ENCODE measurements at places on chromosomes 11 and 22. TPM values are rescaled to one million over a fixed set of nuclear protein-coding genes. Genes with fewer than 3 reads are reported as not detected.

DNA sequence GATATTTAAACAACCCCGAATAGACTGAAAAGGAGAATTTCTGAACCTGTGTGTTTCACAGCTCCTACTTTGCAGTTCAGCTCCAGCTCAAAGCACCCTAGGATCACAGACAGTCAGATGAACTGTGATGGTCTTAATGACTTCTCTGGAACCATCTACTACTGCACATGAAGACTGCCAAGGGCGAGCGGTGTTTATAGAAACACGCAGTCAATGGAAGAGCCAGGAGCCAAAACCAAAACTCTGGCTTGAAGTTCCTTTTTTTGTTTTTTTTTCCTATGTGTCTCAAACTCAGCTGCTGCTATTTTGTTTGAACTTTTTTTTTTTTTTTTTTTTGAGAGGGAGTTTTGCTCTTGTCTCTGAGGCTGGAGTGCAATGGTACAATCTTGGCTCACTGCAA is 382.6 kb upstream of the SYN3 start:
- no peak for DNase-seq

The UBQLNL gene
- 0.32 TPM for total RNA-seq

DNA sequence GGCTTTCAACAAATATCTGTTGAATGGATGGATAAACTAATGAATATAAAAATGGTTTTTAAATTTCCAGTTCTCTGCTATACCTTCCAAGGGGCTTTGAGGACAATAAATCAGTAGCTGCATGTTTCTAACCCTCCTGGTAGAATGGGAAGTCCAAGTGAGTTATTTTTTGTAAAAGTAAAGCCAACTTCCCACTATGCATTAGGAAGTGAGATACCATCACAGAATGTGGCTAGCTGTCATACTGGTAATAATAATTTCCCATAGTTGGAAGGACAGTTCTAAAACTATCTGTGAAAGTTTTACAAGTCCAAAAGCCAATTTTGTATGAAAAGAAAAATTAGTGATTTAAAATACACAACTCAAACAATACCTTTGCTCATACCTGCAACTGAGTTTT is 50.0 kb downstream of the TMEM123 start:
- DNase-seq: no peak

DNA sequence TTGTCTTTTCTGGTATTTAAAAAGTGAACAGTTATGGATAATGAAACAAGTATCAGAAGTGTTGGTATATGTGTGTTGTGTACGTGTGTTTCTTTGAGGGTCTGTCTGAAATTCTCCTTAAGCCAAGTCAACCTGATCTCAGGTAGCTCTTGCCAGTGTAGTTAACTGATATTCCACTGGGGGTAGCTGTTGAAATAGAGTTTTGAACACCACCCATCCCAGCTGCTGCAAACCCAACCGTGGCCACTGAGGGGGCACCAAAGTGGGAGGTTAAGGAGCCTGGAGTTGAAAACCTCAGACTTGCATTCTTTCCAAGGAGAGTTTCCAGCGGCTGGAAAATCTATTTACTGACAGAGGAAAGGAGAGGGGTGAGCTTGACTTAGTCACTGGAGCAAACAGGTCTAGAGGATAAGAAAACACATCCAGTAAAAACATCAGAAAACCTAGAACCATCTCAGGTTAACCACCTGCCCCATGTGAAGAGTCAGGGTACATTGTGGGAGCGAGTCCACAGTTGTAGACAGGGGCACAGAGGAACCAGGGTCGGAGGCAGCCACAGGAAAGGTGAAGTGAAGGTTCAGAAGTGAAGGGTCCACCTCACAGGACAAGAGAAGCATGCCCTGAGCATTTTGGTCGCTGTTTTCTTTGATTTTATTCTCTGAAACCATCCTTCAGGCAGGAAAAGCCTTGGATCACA is 8.8 kb upstream of the CUL5 start:
- peak; percentile 28 for DNase-seq

- no peak for DNase-seq
Measured at GRCh38 chr11:111298413-111299100, at the start of gene POU2AF3. POU2AF3 (plus strand) TSS chr11:111298546; CDS start chr11:111298582, 36 bp downstream.

The OR5A2 gene
- not detected for total RNA-seq

- no peak for DNase-seq
Measured at GRCh38 chr11:92500453-92500852, 275.8 kb downstream of the FAT3 start.

DNA sequence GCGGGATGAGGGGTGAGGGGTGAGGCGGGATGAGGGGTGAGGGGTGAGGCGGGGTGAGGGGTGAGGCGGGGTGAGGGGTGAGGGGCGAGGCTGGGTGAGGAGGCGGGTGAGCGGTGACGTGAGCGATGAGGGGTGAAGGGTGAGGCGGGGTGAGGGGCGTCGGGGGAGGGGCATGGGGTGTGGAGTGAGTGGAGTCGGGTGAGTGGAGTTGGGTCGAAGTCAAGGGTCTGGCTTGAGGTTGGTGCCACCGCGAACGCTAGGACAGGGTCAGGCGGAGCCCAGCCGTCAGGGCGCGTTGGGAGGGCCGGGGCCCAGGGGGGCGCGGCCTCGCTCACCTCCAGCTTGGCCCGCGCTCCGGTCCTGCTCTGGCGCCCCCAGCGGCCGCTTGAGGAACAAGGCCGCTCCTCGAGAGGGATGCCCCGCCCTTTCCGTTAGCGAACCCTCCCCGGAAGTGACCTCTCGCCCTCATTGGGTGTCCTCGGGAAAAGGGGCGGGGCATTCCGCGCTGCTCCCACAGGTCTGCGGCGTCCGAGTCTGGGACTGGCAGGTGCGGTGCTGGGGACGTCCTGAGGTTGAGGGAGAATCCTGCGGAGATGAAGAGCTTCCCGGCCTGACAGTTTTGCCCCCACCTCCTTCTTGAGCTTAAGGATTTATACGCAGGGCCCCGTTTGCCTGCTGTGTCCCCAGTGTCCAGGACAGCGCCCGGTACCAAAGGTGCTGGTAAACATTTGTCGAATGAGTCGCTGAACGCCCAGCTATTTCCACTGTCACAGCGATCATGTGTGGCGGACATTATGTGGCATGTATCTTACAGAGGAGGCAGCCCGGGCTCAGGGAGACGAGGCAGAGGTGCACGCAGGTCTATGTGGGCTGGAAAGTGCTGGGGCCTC is at the start of gene SYCE3:
SYCE3 (minus strand) TSS at position 397 of the 890 bp plus-strand sequence. CDS start 6,514 bp downstream, outside the sequence.
- DNase-seq: peak; percentile 98

- DNase-seq: no peak
Measured at GRCh38 chr11:97610000-97610399, 1220.2 kb downstream of the JRKL start.

The LPXN gene
- 177 TPM for total RNA-seq

The FDXACB1 gene
- total RNA-seq: 5.1 TPM

The SLC22A25 gene
- total RNA-seq: not detected

The OR2D2 gene
- 0.37 TPM for total RNA-seq

- no peak for DNase-seq
Measured at GRCh38 chr11:35689081-35689996, 26.8 kb downstream of the TRIM44 start.

The MAJIN gene
- total RNA-seq: 0.45 TPM

DNA sequence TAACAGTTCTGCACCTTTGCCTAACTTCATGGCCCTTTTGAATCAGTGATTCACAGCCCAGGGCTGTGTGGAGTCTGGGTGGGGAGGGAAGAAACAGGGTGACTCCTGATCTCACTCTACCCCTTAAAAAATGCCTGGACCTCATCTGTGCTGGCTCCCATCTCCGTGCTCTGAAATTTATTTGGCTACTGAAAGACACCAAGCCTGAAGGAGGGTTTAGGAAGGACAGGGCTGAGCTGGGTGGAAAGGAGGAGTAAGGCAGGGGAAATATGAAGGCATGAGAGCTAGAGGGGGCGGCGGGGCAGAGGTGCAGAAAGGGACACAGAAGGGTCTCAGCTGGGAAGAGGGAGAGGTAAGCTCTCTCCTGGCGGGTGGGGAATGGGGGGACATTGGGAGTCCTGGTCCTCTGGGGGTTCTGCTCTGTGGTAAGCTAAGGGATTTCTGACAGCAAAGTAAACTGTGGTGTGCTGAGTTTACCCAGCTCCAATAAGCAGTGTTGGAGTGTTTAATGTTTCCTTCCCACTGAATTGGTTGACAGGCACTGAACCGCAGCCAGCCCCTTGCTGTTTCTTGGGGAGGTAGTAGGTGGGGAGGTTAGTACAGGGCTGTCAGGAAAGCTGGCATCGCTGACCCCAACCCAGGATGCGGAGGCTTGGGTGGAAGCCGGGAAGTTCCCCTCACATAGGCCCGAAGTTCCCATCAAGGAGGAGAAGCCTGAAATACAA is 71.1 kb downstream of the RPUSD4 start:
- no peak for DNase-seq

The ABCG4 gene
- total RNA-seq: 0.12 TPM

GRCh38 chr22:33299245-33299956 is 241.2 kb upstream of the SYN3 start:
- no peak for DNase-seq

- no peak for DNase-seq
Measured at GRCh38 chr22:17101475-17102296, 16.9 kb downstream of the IL17RA start.

The PRRG4 gene
- 0.39 TPM for total RNA-seq

GRCh38 chr22:45516163-45516562 is 13.5 kb downstream of the FBLN1 start:
- no peak for DNase-seq

DNA sequence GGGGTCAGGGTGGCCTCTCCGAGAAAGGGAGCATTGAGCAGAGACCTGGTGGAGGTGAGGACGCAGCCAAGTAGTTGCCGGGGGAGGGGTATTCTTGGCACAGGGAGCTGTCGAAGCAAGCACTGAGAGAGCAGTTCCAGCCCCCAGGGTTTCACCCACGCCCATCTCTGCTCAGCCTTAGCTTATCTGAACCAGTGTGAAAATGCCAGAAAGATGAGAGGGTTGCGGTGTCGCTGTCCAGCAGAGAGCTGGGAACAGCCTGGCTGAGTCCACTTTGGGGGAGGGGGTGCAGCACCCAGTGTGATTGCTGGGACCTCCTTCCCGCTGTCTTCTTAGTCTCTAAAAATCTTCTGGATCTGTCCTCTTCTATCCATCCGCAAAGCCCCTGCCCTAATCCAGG is 123.3 kb upstream of the TBCEL start:
- no peak for DNase-seq

GRCh38 chr11:115700496-115700895 is 196.3 kb upstream of the CADM1 start:
- no peak for DNase-seq

The KMT5B gene
- total RNA-seq: 46.5 TPM

DNA sequence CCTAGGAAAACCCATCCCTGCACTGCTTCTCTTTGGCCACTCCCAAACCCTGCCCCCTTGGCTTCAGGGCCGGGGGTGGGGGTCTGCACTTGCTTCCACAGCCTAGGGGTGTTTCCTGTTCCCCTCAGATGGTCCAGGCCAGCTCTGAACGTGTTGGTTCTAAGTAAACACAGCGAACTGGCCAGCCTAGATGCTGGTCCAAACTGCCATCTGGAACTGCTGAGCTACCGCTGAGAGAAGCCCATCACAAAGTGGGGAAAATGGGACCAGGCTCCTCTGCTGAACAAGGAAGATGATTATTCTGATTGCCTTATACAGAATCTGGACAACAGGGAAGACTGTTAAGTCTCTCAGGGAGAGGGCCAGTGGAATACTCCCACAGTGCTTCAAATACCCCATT is 23.5 kb upstream of the YPEL1 start:
- DNase-seq: no peak

GRCh38 chr11:121112498-121113455 is 11.7 kb downstream of the TECTA start:
- DNase-seq: no peak

GRCh38 chr11:31089117-31089516 is 280.4 kb downstream of the DCDC1 start:
- no peak for DNase-seq

DNA sequence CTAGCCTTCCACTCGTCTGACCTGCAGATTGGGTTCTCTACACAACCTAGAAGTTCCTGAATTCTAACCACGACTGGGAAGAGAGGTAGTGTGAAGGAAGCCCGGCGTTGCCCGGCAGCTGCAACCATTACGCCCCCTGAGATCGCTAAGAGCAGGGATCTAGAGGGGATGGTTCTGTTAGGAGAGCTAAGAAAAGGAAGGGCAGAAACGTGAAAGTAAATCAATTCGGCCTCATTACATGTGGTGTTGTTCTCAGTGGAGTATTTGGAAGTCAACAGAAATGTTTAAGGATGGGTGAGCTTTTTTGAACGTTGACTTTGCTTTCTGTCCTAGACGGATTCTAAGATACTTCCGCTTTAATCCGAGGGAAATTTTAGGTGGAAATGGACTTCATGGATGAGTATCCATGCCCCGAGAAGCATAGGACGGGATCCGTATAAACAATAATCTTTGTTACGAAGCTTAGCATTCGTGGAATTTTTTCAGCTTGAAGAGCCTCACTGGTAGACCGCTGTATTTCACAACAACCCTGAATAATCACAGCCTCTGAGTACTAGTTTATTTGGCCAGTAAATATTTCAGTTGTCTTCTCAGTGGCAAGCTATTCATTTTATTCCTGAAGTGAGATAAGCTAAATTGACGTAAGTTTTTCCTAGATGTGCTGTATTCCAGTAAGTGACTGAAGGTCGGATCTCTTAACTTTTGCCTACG is 629 bp downstream of the ATP5MG start:
- DNase-seq: no peak

The MUC6 gene
- not detected for total RNA-seq

DNA sequence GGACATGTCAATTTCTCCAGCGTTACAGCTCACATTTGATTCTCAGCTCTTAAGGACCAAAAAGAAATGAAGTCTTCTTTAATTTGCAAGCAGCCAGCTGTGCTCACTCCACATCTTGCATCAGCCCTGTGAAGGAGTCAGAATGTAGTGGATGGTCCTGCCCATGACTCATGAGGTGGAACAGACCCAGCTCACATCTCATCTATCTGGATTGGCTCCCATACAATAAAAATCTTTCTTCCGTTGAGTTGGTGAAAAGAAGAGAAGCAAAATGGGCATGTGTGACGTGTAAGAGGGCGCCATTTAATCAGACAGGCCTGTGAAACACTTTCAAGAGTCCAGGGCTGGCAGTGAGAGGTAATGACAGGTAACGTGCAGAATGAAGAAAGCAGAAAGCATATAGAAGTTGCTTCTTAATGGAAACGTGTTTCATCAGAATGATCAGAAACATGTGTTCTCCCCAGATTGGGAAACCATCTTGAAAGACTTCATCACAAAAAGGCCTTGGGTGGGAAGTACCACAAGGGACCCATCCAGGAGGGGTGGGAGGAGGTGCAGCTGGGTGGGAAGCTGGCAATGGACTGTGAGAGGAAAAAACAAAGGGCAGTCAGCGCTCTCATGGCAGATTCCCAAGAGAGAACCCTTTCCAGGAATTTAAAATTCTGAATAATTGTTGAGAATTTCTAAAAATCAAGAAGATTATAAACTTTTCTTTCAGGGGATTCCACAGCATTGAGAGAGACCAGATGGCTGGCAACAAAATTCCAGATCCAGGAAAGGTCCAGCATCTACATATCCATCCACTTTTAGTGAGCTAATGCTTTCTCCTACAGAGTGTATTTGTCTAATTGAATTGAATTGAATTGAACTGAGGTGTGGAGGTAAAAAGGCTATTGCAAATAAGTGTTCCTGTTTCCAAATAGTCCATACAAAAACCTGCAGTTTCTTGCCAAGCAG is 57.0 kb downstream of the ETS1 start:
- DNase-seq: no peak

The AP1B1 gene
- total RNA-seq: 48.9 TPM

The KCNJ4 gene
- not detected for total RNA-seq

The UPK2 gene
- 0.80 TPM for total RNA-seq

The MMP13 gene
- total RNA-seq: 0.51 TPM

The CPT1A gene
- total RNA-seq: 41.3 TPM

GRCh38 chr22:17919276-17920144 is 104.9 kb downstream of the MICAL3 start:
- DNase-seq: peak; percentile 14

The HNRNPUL2 gene
- total RNA-seq: 63.2 TPM

Data from activated naive CD4-positive, alpha-beta T cell treated with anti-CD3 and anti-CD28 coated beads, Interleukin-2, amount 50 U/mL, for 72 hours (primary cell).